ENCODE measurements at places on chromosomes 16 and 17. TPM values are rescaled to one million over a fixed set of nuclear protein-coding genes. Genes with fewer than 3 reads are reported as not detected.

Gene EVPL
- total RNA-seq = 19.5 TPM

Gene JPH3
- 1.7 TPM for total RNA-seq

Gene C1QTNF8
- total RNA-seq = 0.05 TPM

Gene ABCA6
- 0.02 TPM for total RNA-seq

All from A549 treated with dexamethasone at 1 μM for 4 hours (cell line).